H4 (cell line): ENCODE measurements at places on chromosomes 4 and X. TPM values are rescaled to one million over a fixed set of nuclear protein-coding genes. Genes with fewer than 3 reads are reported as not detected.
A peak's percentile ranks its signal among the peaks of the same experiment; 100 is the strongest.

Gene N4BP2
- 2.1 and 5.1 TPM in 2 replicates for total RNA-seq

Gene RAB28
- 31.5 and 42.2 TPM in 2 replicates for total RNA-seq

Gene USP17L11
- not detected in 2 replicates for total RNA-seq

Gene HAND2
- 0.06 and 1.2 TPM in 2 replicates for total RNA-seq

Gene ADRA2C
- 1.7 TPM in 2 replicates for total RNA-seq

Gene LINC00632
- total RNA-seq = 0.54 and 1.5 TPM in 2 replicates

Gene MAGT1
- 88.2 and 117 TPM in 2 replicates for total RNA-seq

Gene TCEAL6
- not detected in 2 replicates for total RNA-seq

DNA sequence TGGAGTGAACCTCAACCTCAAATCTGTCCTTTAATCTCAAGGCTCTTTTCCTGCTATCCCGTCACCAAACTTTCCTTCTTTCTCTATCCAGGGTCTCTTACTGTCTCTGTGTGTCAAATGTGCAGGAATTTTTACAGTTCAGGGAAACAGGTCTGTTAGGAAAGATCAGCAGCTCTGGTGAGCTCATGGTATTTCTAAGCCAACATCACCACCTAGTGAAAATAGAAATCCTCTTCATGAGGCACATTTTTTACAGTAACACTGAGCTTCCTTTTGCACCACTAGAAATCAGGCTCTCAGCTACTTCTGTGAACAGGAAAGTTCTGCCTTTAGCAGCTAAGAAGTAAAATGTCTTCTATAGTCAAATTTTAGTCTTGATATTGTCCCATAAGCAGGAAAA lies 39.6 kb downstream of the NUDT11 start:
- no peak for DNase-seq

GRCh38 chr4:183940864-183941263 lies 35.8 kb downstream of the STOX2 start:
- DNase-seq = no peak

DNA sequence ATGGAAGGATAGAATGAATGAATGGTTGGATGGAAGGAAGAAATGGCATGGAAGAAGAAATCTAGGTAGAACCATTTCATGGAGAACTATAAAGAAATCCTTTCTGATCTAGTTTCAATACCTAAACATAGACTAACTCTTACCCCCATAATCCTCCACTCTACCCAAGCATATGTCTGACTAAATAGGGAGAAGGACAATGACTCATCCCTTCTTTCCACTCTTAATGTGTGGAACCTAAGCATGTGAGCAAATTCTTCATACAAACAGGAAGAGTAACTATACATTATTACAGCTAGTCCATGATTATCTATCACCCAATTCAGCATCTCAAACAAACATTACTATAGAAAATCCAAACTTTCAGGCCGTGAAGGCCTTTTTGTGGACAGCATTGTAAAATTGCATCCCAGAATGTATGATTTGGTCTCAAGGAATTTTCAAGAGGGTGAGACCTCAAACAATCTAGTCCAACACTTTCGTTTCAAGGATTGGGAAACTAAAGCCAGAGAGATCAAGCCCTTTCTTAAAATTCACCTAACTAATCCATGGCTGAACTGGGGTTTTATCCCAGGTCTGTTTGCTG lies 11.2 kb downstream of the C1QTNF7 start:
- peak; percentile 18 for DNase-seq

DNA sequence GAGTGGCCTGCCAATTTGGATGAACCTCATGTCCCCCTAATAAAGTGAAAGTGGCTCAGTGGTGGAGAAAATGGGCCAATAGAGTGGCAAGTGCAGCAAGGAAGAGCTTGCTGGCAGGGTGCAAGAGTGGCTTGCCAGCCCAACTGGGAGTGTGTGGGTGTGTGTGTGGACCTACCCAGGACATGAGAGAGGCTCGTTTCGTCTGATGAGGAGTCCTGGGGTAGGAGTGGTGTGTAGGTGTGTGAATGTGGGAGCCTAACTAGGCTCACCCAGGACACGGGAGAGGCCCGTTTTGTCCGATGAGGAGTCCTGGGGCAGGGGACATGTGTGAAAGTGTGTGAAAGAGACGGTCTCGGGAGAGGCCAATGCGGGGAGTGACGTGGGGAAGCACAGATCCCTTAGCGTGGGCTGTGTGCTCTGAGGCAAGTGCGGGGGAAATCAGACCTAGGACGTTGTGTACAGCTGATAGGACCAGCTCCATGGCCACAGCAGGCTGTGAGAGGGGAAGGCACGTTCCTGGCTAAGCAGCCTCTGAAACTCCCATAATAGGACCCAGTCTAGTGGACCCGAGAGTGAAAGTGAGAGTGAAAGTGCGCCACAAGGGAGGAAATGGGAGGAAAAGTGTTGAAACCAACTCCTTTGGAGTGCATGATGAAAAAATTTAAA lies 5.3 kb downstream of the GAGE10 start:
- DNase-seq = no peak

- no peak for DNase-seq
These were observed 164.1 kb downstream of the DEFB131A start for GRCh38 chr4:9608300-9608699.

DNA sequence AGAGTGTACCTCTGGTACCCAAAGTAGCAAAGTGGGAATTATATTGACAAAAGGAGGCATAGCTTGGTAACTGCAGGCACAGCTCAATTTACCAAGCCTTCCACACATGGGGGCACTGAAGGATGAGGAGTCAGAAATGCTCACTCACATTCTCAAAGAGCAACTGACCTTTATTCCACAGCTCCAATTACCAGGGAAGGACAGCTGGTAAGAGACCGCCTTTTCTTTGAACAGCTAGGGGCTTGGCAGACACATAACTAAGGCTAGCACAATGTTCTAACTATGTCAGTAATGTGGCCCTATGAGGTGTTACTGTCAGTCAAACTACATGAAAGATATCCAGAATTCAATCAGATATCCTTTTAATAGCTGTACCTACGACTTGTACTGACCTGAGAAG lies 20.5 kb upstream of the STS start:
- DNase-seq = no peak

- DNase-seq = no peak
These were observed 54.9 kb downstream of the SLC9A7 start for GRCh38 chrX:46703980-46704379.

- DNase-seq = no peak
These were observed 74.1 kb downstream of the TAB3 start for GRCh38 chrX:30814978-30815377.

GRCh38 chr4:89070041-89070440 lies 13.1 kb upstream of the FAM13A start:
- DNase-seq = no peak

GRCh38 chrX:96576368-96576767 lies 108.3 kb upstream of the DIAPH2 start:
- no peak for DNase-seq

- no peak for DNase-seq
These were observed 16.0 kb downstream of the CLOCK start for GRCh38 chr4:55530691-55531090.

GRCh38 chr4:32002037-32002747 lies 1282.0 kb downstream of the PCDH7 start:
- DNase-seq = no peak

- no peak for DNase-seq
These were observed 112.5 kb upstream of the BMP3 start for GRCh38 chr4:80918004-80918403.

DNA sequence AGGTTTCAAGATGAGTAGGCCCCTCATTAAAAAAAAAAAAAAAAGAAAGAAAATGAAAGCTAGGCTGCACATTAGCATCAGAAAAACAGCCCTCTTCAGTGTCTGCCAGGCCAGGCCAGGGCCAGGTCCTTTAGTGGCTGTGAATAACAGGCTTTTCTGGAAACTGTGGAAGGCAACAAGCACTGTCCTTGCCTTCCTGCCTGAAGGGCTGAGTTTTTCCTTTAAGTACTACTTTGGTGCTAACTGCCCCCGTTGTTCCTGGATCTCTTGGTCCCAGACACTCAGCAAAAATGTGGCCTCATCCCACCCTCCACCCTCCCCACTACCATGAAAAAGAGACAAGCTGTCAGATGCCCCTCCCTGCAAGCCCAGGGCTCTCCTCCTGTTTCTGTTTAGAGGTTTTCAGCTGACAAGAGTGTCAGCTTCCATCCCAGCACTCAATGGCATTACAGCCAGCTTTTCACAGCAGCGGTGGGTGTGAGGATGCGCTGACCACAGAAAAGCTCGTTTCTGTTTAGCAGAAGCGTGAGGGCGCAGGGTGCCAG lies 174.2 kb downstream of the NHS start:
- DNase-seq = no peak

- DNase-seq = peak; percentile 61
These were observed 112.0 kb upstream of the TBL1X start for GRCh38 chrX:9352694-9353411.

- DNase-seq = no peak
These were observed 258.1 kb upstream of the AGTR2 start for GRCh38 chrX:115912372-115912897.

DNA sequence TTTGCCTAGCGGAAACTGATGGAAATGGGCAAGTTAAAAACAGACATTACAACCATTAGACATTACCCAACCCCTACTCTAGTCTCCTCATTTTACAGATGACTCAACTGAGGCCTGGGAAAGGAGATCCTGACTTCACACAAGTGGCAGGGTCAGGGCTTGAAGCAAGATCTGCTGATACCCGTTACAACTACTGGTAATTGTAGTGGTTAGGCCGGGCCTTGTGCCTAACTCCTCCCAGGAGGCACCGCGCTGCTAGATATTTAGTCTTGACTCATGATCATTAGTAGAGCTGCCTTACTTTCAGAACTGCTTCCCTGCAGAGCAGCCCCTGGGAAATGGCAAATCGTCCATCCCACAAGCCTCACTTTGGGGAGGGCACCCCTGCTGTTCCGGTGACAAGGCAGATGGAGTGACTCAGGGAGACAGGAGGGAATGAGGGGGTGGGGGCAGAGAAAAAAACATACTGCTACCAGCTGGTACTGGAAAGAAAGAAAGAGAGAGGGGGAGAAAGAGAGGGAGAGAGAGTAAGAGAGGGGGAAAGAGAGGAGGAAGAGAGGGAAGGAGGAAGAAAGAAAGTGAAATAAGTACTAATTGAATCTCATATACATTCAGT lies 12.2 kb downstream of the ARHGEF6 start:
- peak; percentile 94 for DNase-seq
